ENCODE measurements at places on chromosomes 4 and X.

DNA sequence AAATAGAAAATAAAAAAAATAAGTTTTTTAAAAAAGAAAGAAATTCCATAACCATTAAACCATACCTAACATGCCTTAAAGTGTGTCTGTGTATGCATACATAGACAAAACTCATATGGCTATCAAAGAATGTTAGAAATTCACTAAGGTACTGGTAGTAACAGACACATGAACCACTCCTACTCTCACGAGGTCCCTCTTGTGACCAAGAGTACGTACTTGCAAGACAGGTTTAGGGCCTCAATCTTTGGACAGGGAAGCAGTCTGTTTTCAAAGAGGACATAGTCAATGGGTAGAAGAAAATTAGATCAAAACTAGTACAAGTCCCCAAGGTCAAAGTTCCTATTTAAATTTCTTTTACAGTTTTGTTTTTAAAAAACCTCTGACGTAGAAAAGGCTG lies 117.3 kb downstream of the CHM start:
- DNase-seq = no peak

DNA sequence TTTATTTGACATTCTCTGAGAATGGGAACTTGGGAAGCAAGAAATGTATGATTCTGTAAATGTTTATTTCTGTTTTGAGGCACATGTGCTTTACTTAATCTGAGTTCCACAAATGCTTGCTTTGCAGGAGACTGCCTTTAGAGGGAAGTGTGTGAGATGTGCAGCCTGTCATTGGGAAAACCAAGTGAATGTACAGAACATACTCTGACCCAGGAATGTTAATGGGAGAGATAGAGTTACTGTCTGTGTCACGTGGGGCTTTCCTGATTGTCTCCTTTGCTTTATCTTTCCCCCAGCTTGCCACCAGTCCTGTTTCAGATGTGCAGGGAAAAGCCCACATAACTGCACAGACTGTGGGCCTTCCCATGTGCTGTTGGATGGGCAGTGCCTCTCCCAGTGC lies 218.6 kb upstream of the ANXA3 start:
- no peak for DNase-seq

GRCh38 chr4:73917081-73917501 lies 47.9 kb downstream of the CXCL1 start:
- DNase-seq = no peak

- no peak for DNase-seq
Observed at GRCh38 chr4:145665773-145666172, 14.2 kb upstream of the C4orf51 start.

DNA sequence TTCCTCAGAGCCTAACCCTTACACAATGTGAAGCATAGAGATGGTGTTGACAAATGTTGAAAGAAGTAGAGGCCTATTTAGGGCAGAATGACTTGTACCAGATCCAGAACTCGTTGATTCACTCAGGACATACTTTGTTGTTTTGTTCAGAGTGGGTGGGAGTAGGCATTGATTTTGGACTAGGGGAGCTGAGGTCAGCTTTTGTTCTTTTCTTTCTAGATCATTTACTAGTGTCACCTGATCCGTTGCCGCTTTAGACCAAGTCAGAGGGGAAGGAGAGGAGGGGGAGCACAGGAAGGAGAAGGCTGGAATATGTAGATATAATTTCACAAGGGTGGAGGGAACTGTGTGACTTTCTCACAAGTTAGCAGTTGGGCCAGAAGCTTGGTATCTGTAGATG lies 282.4 kb upstream of the GPC4 start:
- DNase-seq = no peak

DNA sequence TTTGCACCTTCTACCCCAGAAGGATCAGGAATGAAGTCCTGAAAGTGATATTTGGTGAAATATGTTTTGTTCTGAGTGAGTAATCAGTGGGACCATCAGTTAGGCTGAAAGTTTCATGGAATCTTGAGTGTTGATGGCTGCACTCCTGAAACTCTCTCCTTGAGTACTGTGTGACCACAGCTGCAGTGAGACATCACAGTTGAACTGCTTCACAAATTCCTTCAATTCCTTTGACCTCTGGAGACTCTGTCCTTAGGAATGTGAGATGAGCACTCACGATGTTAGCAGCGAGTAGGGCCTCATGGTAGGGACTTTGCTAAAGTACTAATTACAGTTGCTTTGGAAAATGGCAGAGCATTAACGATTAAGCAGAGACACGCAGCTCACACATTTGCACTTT lies 142.9 kb upstream of the SLC4A4 start:
- DNase-seq = no peak

- DNase-seq = no peak
Observed at GRCh38 chr4:61468024-61468720, 268.0 kb downstream of the ADGRL3 start.

- DNase-seq = no peak
Observed at GRCh38 chrX:123331859-123332258, 147.8 kb downstream of the GRIA3 start.

- DNase-seq = no peak
Observed at GRCh38 chr4:8079916-8080753, 78.5 kb downstream of the ABLIM2 start.

- DNase-seq = no peak
Observed at GRCh38 chr4:15063341-15063740, 61.1 kb downstream of the CPEB2 start.

- no peak for DNase-seq
Observed at GRCh38 chr4:37132351-37132974, 112.1 kb upstream of the NWD2 start.

DNA sequence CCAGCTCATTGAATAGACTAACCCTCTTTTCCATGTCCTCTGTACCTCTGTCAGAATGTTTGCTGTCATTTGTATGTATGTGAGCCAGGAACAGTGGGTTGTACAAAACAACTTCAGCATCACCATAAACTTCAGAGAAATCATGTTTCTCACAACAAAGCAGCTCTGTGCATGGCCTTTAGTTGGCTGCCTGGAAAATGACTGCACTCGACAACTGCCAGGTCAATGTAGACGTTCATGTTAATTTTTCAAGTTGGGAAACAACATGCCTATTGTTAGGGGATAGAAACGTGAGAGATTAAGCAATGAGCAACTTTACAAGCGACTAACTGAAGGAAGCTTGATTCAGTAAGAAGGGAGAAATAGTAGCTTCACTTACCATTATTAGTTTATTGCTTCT lies 17.9 kb upstream of the CXCL11 start:
- no peak for DNase-seq

DNA sequence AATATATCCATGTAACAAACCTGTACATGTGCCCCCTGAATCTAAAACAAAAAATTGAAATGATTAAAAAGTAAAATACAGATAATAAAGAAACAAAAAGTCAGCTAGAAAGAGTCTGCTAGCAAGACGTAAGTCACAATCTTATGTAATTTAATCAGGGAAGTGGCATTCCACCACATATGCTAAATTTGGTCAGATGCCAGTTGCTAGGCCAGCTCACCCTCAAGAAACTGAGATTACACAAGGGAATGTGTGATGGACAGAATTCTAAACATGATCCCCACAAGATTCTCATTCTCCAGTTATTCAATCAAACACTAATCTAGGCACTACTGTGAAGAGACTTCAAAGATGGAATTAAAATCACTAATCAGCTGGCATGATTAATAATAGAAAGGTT lies 689.3 kb downstream of the CENPC start:
- no peak for DNase-seq

GRCh38 chr4:55291227-55291640 lies 54.8 kb upstream of the SRD5A3 start:
- no peak for DNase-seq

DNA sequence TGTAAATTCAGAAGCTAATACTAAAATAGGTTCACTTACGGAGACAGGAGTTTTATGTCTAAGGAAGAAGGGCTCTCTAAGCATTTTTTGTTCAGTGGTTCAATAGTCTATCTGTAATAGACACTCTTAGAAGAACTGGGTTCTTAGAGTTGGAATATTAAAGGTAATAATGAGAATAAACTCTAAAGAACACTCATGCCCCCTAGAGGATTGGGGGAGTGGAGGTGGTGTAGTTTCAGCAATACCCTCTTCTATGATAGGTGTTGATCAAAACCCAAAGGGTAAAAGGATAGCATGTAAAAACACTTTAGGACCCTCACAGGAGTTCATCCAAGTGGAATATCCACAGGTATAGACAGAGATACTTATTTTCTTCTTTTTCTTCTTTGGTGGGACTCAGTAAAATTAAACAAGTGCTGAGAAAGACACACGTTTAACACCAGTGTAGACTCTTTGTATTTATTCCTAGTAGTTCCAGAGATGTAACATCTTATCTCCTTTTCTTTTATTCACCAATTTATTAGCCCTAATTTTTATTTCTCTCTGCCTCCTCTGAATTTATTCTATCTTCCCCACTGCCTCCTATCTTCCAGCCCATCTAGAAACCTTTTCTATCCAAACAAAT lies 25.7 kb upstream of the MND1 start:
- DNase-seq = no peak

DNA sequence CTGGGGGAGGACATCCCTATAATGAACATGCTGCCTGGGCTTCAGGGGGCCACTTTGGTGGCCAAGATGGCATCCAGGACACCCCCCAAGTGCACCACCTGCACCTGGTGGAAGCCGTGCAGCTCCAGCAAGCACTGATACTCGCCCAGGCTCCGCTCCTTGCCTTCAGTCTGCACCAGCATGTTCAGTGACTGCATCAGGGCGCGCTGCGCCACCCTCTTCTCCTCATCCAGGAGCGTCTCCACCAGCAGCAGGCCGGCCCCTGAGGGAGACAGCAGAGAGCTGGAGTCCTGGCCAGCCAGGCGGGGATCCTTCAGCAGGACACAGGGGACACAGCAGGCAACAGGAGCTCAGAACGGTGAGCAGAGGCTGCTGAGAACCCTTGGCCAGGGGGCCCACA lies 11.3 kb upstream of the SLC25A6 start:
- DNase-seq = peak; percentile 47

- DNase-seq = no peak
Observed at GRCh38 chrX:99184153-99184552, 1225.9 kb downstream of the PCDH19 start.

DNA sequence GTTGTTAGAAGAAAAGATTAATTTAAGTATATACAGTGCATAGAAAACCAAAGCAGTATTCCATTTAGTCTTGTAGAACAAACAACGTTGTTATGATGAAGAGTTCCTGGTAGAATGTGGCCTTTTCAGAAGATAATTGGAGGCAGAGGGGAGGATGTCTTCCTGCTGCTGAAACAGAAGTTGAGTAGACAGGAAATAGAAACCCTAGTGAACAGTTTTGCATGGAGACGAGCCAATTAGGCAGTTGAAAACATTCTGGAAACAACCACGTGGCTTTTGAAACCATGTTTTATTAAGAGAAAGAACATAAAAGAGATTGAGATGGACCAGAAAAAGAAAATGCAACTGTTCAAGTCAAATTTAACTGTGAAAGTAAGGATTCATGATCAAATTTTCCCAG lies 325.2 kb downstream of the CAMK2D start:
- no peak for DNase-seq

DNA sequence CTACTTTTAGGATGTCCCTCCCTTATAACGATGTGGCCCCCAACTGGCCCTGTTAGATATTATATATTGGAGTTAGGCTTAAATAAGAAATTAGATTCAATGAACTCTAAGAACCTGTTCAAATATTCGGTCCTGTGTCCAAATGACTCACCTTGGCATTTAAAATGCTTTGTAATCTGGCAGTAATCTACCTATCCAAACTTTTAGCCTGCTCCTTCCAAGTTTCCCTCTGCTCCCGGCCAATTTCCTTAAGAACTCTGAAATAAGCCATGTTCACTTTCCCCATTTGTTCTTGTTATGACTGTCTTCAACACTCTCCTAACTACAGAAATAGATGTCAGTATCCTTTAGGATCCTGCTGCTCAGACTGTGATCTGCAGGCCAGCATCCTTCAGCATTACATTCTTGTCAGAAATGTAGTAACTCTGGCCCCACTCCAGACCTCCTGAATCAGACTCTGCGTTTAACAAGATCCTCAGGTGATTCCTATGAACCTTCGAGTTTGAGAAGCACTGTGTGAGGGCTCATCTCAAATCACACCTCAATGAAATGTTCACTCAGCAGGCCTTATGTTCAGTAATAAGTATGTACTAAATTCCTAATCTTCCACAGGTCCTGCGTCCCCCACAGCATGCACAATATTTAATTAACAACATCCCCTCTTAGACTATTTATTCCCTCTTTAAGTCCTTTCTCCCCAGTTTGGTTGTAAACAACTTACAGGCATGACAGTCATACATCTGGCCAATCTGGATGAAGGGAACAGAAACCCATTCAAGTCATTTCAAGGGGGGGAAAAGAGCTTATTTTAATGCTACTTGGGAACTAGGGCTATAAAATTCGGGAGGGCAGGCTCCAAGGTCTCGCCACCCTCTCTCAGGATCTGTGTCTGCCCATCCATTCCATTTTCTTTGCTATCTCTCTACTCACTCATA lies 3.0 kb downstream of the ATP8A1 start:
- no peak for DNase-seq

DNA sequence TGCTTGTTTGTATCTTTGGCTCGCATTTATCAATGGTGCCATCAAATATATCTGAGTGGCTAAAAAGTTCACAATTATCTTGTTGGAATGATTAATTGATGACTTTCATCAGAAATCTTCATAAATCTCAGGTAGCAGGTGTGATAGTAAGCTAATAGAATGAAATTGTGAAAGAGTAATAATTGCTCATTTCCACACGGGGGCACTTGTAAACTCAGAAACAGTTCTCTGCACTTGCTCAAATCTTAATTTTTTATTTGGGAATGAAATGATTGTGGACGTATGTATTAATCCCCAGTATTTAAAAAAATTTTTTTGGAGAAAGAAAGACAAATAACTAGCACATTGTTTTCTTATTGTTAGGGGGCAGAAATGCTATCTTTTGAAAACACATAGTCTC lies 132.8 kb downstream of the DTHD1 start:
- no peak for DNase-seq

- no peak for DNase-seq
Observed at GRCh38 chr4:47733302-47734175, 104.3 kb downstream of the CORIN start.

DNA sequence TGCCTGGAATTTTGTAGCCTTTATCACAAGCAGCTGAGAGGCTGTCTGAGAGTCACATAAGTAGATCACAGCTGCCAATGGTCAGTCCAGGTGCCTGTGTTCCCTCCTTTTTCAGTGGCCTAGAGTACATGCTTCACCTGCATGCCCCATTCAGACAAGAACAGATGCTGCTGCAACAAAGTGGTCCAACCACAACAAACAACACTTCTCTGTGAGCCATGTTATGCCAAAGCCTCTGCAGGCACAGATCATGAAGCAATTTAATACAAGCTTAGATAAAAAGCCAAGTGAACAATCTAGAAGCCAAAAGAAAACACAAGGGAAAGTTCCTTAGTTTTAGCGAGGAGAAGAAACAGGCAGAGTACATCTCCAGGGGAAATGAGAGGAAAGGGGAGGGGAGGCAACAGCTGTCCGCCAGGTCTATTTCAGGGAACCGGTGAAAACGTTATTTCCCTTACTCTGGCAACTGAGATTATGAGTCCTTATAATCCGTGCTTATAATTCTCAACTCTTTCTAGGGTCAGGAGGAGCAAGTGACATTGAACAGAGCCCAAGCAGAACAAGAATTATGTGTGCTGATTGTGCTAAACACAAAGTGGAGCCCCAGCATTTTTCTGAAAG lies 92.6 kb downstream of the TSPAN5 start:
- no peak for DNase-seq

GRCh38 chrX:150774798-150775568 lies 81.8 kb downstream of the MTMR1 start:
- no peak for DNase-seq

GRCh38 chrX:959595-959994 lies 252.9 kb downstream of the CRLF2 start:
- DNase-seq = no peak
